ENCODE measurements at places on chromosomes 2 and 18.

- no peak for DNase-seq
Observed at GRCh38 chr2:118168615-118169014, 80.3 kb downstream of the INSIG2 start.

- DNase-seq: no peak
Observed at GRCh38 chr2:147600223-147600622, 244.6 kb upstream of the ACVR2A start.

- no peak for DNase-seq
Observed at GRCh38 chr2:216350214-216350791, 22.0 kb downstream of the MARCHF4 start.

- DNase-seq: no peak
Observed at GRCh38 chr2:14572633-14573032, 59.9 kb upstream of the LRATD1 start.

DNA sequence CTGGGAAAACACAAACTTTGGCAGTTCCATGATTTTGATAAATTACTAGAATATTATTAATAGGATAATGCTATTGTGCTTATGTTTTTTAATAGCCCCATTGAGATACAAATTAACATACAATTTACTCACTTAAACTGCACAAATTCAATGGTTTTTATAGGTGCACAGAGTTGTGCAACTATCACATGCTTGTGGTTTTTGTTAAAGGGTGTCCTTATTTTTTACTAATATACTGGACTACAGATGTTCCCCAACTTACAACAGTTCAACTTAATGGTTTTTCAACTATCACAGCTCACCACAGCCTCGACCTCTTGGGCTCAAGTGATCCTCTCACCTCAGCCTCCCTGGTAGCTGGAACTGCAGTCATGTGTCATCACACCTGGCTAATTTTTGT, 76.6 kb downstream of the OSBPL1A start:
- DNase-seq: no peak

GRCh38 chr2:167843657-167844056, 403.7 kb downstream of the STK39 start:
- DNase-seq: no peak

DNA sequence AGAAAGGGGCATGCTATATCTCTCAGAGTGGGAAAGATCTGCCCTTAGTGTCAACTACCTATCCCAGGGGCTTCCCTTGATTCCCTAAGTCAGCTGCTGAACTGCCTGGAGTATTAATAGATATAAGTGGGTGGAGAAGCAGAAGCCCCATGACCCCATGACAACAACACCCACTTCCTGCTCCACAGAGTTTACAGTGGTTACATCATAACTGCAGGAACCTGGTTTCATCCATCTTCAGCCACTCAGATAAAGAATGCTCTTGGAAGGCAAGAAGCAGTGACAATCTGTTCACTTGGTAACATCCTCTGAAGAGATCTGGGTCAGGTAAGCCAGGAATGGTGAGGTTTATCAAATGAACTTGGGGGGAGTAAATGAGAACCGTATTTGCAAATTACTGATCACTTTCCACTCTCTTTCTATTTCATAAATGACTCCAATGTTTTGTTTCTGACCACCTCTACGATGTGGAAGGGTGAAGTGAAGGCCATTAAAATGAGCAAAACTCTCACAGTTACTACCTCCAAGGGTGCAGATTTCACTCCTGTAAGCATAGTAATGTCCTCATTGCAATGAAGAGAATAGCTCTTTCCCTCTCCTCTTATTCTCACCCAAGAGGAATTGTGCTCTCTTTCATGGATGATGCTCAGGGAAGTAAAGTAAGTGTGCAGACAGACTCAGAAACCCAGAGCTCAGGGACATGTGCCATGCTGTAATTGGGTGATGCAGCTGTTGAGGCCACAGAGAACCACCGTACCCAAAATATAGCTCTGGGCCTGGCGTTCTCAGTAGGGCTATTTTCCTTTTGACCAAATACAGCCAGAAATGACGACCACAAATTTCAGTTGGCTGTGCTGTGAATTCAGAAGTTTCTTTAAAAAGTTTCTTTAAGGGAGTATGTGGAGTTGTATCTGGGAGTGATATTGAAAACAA, 192.8 kb upstream of the APCDD1 start:
- DNase-seq: no peak

GRCh38 chr18:62759704-62760402, 44.5 kb downstream of the PHLPP1 start:
- no peak for DNase-seq

DNA sequence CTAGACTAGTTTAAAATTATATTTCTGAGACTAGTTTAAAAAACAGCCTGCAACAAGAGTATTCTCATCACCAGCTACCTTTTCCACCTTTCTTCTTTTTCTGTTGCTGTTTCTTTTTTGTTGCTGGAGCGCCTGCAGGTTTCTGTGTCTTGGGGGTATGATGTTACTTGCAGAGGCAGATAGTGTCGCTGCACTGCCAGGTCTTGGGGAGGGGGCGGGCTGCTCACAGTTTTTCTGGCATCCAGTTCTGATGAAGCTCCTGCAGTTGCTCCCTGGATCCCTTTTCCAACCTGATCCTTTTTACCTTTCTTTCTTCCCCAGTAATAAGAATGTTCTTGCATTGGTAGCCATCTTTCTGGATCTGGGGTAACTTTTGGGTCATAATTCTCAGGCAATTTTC, 8.0 kb upstream of the C18orf32 start:
- no peak for DNase-seq

GRCh38 chr18:33702625-33703024, 124.6 kb downstream of the ASXL3 start:
- no peak for DNase-seq

DNA sequence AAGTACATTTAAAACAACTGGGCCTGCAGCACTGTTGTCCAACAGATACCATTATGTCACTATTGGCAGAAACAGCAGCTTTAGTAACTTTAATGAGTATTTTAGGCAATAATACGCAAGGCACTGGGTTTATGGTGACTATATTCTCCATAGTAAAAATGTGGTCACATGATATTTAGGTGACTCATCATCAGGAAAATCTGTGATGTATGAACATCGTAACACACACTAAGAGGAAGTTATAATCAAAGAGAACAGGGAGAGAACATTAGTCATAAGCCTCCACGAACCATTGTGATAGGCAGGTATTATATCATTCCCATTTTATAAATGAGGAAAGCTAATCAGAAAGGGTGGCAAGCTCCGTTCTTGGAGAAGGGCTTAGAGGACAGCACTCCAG, 36.9 kb downstream of the RAPH1 start:
- DNase-seq: peak; percentile 43

DNA sequence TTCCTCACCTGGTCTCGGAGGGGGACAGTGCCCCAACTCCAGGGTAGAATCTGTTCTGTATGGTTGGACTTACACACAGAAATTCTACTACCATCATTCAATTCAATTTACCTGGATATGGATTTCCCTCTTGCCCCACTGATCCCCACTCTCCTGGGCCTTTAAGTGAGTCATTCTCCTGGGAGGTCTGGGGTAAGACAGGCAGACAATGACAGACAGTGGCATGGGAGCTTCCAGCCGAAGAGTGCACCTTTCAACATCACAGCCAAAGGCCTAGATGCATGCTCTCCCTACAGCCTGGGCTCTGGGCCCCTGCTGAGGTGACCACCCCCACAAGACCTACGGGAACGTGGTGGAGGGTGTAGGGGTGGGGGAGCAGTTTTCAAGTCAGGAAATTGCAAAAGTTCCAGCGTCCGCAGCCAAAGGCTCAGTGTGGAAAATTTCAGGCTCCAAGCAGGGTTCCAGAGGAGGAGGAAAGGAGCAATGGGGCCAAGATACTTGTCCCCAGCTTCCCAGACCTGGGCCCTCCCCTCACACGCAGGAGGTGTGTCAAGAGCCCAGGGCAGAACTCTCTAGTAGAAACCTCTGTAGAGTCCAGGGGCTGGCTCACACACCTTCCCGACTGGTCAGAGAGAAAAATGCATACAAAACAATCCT, 296.4 kb downstream of the CYP26B1 start:
- DNase-seq: no peak

DNA sequence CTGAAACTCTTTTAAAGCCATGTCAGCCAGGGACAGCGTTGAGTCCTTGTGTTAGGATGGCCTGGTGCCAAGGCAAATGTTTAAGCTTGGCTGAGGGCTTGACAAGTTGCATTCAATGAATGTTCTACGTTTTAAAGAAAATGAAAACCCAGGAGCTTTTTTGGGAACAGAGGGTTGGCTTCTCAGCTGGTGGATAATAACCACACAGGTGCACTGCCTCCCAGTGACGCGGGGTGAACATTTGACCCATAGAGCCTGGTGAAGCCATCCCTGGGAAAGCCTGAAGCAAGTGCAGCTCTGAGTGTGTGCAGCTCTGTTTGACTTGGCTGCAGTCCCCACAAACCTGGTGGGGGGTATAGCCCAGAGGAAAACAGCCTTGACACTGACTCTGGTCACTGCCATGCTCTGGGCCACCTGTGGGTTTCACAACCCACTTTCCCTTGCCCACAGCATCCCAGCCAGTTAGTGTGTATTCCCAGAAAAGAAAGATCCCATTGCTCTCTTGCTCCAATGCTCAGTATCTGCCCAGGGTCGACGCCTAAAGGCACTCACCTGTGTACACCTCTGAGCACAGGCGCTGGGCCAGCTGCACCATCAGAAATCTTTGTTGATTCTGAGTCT, 874.9 kb downstream of the RNF144A start:
- no peak for DNase-seq

DNA sequence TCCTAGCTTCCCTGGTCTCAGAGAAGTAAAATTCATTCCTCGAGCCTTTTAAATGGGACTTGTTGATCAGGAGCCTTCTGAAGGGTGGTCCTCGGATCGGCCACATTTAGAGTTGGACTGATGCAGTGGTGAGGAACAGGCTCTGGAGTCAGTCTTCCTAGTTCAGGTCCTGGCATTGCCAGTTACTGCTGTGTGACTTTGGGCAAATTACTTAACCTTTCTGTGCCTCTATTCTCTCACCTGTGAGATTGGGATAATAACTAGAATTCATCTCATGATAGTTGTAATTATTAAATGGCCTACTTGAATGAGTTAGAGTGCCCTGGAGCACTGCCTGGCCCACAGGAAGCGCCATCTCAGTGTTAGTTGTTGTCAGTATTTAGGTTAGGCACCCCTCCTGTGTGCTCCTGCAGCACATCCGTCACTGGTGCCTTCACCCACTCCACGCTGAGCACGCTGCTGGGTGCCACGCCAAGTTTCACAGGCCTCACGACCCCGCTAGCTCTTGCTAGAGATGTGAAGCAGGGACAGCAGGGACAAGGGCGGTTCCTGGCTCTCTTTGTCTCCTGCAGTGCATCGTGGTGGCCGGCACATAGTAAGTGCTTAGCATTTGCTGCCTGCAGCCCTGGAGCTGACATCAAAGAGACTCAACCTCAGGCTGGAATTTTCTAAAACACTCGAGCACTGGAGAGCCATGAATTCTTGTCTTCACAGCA, 122.9 kb downstream of the FAM210A start:
- no peak for DNase-seq

GRCh38 chr2:37653805-37654378, 17.6 kb downstream of the CDC42EP3 start:
- DNase-seq: no peak

DNA sequence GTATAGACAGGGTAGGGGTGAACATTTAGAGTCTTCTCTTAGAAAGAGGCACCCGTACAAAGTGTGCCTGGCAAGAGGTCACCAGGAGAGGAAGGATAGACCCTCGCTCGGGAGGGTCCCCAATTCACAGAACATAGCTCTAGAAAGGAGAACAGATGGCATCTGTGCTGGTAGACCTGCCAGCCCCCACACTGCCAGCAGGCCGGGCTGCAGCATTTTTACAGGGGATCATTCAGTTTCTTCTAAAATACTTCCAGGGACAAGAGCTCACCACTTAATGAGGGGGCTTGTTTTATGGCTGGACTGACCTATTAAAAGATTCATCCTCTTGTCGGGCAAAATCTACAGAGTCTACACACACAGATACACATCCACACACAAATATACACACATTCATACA, 149.9 kb downstream of the SEPTIN10 start:
- no peak for DNase-seq

GRCh38 chr2:140808820-140809219, 1322.0 kb downstream of the LRP1B start:
- no peak for DNase-seq

DNA sequence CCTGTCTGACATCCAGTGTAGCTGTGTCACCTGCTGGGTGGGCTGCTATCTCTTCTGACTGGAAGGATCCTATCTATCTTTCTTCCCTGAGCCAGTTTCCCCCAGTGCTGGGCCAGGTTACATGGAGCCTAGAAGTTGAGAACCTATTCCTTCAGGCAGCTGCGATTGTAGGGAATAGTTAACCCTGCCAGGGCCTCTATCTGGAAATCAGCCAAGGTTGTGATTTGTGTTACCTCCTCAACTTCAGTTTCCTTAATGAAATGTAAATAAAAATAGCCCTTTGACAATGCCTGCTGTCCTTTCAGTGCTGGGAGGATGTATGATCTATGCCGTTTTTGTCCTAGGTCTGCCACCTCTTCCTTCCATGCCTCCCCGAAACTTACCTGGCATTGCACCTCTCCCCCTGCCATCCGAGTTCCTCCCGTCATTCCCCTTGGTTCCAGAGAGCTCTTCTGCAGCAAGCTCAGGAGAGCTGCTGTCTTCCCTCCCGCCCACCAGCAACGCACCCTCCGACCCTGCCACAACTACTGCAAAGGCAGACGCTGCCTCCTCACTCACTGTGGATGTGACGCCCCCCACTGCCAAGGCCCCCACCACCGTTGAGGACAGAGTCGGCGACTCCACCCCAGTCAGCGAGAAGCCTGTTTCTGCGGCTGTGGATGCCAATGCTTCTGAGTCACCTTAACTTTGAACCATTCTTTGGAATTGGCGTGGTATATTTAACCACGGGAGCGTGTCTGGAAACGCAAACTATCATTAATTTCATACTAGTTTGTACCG, 36.6 kb downstream of the GORASP2 start:
- no peak for DNase-seq

DNA sequence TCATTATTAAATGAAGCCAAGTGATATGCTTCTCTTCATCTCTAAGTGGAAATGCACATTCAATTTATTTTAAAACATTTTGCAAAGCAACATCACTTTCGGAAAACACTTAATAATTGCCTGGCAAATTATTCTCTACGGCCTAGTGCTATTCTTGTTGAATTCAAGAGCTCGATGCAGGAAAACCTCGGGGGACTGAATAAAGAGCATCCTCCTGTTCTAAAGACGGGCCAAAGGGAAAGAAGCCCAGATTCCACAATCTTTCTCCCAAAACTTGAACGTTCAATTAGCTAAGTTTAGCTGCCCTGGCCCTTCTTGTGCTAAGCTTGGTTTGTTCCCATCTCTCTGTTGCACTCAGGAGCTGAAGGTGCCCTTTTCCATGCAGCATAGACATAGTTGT, 23.2 kb upstream of the SEH1L start:
- no peak for DNase-seq

DNA sequence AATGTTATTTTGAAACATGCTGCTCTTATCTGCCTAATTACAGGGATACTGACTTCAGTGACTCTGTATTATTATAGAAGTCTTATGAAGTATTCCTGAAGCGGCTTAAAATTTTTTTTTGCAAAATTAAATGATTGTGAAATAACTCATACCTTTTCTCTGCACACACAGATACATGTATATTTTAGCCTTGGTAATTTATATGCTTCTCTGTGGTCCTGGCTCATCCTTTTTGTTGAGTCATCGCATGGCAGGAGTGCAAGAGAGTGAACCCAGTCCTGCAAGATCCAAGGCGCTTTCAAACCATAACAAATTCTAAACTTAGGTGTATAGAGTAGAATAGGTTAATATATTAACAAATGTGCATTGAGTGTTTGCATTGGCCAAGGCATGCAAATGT, 8.6 kb downstream of the CCNT2 start:
- DNase-seq: no peak

- no peak for DNase-seq
Observed at GRCh38 chr2:122007577-122007976, 252.1 kb downstream of the TSN start.

- no peak for DNase-seq
Observed at GRCh38 chr2:172434821-172435605, 7.6 kb downstream of the ITGA6 start.

All from epithelial cell of prostate (primary cell).